ENCODE measurements at places on chromosomes 13 and 19.

GRCh38 chr13:83286737-83287136 is 595.5 kb downstream of the SLITRK1 start:
- DNase-seq = no peak

GRCh38 chr13:111152844-111153243 is 37.7 kb downstream of the ARHGEF7 start:
- no peak for DNase-seq

GRCh38 chr13:60689571-60689970 is 292.6 kb downstream of the TDRD3 start:
- DNase-seq = no peak

DNA sequence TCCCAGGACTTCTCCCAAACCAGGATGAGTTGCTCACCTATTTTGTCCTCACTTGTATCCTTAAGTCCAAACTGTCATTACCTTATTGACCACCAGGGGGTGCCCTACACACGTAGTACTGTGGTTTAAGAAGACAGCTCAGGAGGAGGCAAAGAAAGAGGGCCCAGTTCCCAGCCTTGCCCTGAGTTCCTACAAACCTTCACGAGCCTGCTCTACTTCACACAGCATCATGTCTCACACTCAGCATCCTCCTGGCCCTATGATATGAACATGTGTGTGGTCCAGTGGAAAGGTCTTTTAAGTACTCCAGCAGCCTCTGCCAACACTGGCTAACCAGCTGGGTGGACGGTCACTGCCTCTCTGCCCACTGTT is 8.1 kb upstream of the ZNF784 start:
- DNase-seq = peak; percentile 91

- DNase-seq = no peak
Measured at GRCh38 chr19:3145909-3146676, 10.3 kb downstream of the GNA15 start.

- DNase-seq = no peak
Measured at GRCh38 chr19:15479391-15480345, at the start of gene PGLYRP2. Gene PGLYRP2, minus strand, starts transcription at chr19:15479501. Its CDS starts 130 bp downstream, at chr19:15479371.

DNA sequence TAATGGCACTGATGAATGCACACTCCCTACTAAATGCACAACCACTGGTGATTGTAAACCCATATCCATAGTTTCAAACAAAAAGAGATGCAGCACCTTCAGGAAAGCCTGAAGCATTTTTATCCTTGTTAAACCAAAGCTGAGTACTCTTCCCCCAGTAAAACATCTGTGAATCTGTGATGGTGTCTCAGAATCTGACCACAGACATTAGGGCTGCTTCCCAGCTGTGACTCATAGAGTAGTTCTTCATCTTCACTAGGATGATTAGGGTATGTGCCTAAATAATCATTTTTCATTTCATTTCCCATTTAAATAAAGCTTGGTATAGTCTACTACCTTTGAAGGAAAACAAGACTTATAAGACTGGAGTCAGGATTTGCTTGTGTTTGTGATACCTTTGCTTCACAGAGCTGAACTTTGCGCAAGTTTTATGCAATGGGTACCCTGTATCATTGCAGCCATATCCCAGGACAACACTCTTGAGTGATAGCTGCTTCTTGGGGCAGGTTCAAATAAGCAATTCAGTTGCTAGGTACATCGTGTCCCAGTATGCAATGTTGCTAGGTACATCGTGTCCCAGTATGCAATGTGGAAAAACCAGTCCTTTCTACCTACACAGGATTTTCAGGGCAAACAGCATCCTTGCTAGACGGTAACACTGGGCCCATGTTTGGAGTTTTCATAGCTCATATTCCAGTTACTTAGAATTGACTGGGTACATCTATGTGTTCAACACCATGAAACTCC is 277.1 kb downstream of the IRS2 start:
- no peak for DNase-seq

DNA sequence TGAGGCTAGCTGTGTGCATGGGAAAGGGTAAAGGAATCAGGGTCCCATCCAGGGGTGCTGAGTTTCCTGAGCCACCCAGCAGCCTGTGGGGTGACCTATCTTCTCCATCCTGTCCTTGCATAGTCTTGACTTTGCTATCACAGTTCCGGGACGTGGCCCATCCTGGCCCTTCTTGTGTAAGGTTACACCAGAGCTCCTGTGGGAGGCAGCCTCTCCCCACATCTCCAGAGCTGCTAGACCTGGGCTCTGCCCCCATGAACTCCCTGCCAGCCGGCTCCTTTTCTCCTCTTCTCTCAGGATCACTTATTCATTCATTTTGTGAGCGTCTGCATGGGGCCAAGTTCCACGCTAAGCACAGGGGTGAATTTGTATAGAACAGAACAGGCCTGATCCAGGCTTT is 238.9 kb downstream of the TSHZ3 start:
- no peak for DNase-seq

GRCh38 chr19:6680141-6680540 is 10.2 kb upstream of the TNFSF14 start:
- no peak for DNase-seq

- DNase-seq = peak; percentile 55
Measured at GRCh38 chr13:48233046-48233888, at the start of gene ITM2B. Gene ITM2B, plus strand, starts transcription at chr13:48233206. Its CDS starts 155 bp downstream, at chr13:48233361.

DNA sequence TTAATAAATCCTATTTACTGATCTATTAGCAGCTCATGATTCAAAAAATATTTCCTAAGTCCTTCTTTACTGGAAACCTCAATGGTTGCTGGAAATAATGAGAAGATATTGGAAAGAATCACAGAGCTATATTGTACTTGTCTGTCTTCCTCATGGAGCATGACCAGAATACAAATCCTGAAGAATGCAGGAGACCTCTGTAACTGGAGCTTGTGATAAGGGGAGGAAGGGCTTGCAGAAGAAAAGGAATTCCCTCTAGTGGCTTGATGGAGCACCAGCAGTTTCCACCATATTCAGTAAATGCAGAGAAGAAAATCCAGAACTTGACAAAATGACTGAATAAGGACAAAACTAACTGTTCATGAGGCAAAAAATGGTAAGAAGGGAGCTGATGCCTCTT is 1333.1 kb downstream of the EFNB2 start:
- no peak for DNase-seq

GRCh38 chr19:54388802-54389139 is 24.0 kb upstream of the LAIR1 start:
- DNase-seq = no peak

GRCh38 chr13:30884543-30884942 is 21.5 kb upstream of the MEDAG start:
- DNase-seq = no peak
